ENCODE measurements at places on chromosomes 13 and 19. TPM values are rescaled to one million over a fixed set of nuclear protein-coding genes. Genes with fewer than 3 reads are reported as not detected.

ZNF57 gene
- total RNA-seq = 3.3 TPM

- no peak for DNase-seq
Measured at GRCh38 chr13:85412448-85412847, 386.8 kb downstream of the SLITRK6 start.

DNA sequence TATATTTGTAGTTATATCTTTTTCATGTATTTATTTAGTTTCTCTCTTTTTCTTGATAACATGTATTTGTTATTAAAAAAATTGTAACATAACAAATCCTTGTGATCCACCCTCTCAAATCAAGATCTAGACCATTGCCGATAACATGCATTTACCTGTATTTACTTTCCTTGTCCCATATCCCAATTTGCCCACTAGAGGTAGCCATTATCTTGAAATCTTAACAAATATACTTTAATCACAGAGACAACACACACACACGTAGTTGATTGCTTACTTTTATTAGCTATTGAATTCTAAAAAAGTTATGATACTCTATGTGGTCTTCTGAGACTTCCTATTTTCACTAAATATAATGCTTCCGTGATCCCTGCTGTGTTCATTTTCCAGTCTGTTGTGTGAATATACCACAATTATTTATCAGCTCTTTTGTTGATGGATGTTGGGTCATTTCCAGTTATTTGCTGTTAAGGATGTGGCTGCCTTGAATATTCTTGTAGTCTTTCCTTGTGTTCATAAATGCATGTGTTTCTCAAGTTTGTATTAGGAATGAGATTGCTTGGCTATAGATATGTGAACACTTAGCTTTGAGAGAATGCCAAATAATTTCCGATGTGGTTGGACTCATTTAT is 31.3 kb upstream of the ZMYM2 start:
- DNase-seq = no peak

DNA sequence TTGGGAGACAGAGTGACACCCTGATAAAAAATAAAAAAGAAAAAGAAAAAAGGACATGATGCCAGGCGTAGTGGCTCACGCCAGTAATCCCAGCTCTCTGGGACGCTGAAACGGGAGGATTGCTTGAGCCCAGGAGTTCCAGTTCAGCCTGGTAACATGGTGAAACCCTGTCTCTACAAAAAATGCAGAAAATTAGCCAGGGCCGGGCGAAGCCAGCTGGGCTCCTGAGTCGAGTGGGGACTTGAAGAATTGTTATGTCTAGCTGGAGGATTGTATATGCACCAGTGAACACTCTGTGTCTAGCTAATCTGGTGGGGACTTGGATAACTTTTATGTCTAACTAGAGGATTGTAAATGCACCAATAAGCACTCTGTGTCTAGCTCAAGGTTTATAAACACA is 32.3 kb downstream of the TMPRSS9 start:
- DNase-seq = no peak

DNA sequence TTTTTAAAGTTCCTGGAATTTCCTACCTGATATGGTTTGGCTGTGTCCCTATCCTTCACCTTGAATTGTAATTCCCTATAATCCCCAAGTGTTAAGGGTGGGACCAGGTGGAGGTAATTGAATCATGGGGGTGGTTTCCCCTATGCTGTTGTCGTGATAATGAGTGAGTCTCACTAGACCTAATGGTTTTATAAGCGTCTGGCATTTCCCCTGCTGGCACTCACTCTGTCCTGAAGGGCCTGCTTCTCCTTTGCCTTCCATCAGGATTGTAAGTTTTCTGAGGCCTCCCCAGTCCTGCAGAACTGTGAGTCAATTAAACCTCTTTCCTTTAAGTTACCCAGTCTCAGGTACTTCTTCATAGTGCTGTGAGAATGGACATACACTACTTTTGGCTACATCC is 298.7 kb downstream of the HS6ST3 start:
- DNase-seq = no peak

DNA sequence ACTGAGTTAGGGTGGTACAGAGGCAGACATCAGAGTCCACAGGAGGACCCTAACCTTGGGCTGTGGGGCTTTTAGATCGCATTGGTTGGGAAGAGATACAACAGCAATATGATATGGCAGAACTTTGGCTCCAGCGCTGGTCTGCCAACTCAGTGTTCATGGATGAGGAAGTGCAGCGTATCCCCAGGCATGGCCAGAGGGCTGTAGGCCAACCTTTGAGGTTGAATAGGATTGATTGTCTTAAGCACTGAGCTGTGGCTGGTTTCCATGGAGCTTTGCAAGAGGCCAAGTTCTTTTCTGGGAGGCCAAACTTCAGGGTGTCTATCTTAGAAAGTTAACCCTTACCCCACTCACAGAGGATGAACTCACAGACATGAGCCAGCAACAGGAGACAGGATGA is 144.1 kb upstream of the TMTC4 start:
- DNase-seq = peak; percentile 40
